IMR-90 (cell line): ENCODE measurements at places on chromosomes 1 and 21. TPM values are rescaled to one million over a fixed set of nuclear protein-coding genes. Genes with fewer than 3 reads are reported as not detected.

HENMT1 gene
- total RNA-seq: 0.28 and 0.54 TPM in 2 replicates

MPZ gene
- total RNA-seq: 0.18 and 0.28 TPM in 2 replicates

ARHGAP30 gene
- total RNA-seq: not detected in 2 replicates

ANKRD34A gene
- total RNA-seq: 0.56 and 0.90 TPM in 2 replicates

CDC14A gene
- total RNA-seq: 3.0 and 3.9 TPM in 2 replicates

SERPINC1 gene
- not detected in 2 replicates for total RNA-seq

AADACL4 gene
- not detected in 2 replicates for total RNA-seq

DNASE2B gene
- total RNA-seq: not detected in 2 replicates

DNA sequence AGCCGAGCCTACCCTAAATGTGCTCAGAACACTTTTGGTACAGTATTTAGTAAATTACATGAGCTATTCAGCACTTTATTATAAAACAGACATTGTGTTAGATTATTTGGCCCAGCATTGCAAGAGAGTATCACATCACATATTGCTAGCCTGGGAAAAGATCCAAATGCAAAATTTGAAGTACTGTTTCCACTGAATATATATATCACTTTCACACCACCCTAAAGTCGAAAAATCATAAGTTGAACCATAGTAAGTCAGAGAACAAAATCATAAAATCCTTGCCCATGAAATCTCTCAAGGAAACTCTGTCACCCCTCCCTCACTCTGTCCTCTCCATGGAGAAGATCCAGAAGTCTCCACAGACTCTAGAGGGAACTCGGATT is 33.1 kb downstream of the RGS8 start:
- H3K27ac ChIP-seq: no peak overlapping the region
- H3K4me1 ChIP-seq: no peaks in the 10 kb centered on the region
- no peak for DNase-seq
- no peaks in the 10 kb centered on the region for H3K36me3 ChIP-seq
- peaks cover 10% of the 10 kb centered on the region for H3K27me3 ChIP-seq

DNA sequence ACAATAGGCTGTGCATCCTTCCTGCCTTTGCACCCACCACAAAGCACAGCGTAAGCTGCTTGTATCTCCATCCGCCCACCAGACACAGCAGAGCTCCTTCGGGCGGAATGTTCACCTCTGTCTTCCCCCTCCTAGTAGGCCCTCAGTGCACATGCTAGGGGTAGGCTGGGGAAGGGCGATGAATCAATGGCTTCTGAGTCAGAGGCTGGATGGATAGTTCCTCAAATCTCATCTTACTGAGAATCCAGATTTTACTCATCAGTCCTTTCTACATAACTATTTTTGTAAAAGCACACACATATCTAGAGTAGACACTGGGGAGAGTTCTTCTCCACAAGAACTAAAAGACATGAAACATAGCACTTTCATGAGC is 73.8 kb downstream of the BCAR3 start:
- H3K4me3 ChIP-seq: no peak overlapping the region
- no peaks in the 10 kb centered on the region for H3K27me3 ChIP-seq
- DNase-seq: peak; percentile 73
- H3K27ac ChIP-seq: 0 out of 2 replicates have a peak overlapping the region, but pooled peaks have one; percentile 5
- H3K4me1 ChIP-seq: peaks cover 28% of the 10 kb centered on the region
- no peaks in the 10 kb centered on the region for H3K36me3 ChIP-seq

- no peak for DNase-seq
- H3K4me3 ChIP-seq: no peak overlapping the region
- H3K4me1 ChIP-seq: peaks cover 2% of the 10 kb centered on the region; the same call in 1 of the 2 replicates
- H3K27ac ChIP-seq: no peak overlapping the region
- no peaks in the 10 kb centered on the region for H3K27me3 ChIP-seq
These were observed 33.5 kb downstream of the ASH1L start for GRCh38 chr1:155529109-155529508.

DNA sequence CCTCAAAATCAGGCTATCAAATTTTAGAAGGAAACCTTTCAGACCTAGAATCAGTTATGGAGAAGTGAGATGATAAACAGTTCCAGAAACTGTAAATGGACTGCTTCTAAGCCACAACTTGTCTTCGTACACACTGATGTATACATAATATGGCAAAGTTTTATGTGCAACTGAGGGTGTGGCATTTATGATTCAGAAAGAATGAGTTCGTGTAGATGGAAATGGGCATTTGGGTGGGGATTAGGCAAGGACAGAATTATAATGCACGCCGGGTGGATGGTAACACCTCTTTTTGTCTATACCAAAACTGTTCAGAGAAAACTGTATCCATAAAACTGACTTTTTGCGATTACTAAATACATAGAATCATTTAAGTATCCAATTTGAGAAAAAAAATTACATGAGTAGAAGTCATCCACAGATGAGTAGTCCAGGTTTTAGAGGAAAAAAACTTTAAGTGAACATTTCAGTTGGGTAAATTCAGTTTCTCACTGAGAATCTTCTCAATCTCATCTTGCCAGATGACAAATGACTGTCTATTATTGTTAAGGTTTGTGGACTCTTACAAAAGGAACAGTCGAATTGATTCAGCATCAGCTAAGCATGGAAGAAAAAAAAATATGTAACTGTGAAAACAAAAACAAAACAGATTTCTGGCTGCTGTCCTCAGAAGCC is 22.5 kb downstream of the ERRFI1 start:
- peaks cover 12% of the 10 kb centered on the region for H3K4me1 ChIP-seq
- no peak overlapping the region for H3K4me3 ChIP-seq

- no peak overlapping the region for H3K27ac ChIP-seq
- DNase-seq: no peak
- H3K4me3 ChIP-seq: no peak overlapping the region
- no peaks in the 10 kb centered on the region for H3K4me1 ChIP-seq
These were observed 85.9 kb downstream of the TM2D1 start for GRCh38 chr1:61638911-61639605.

- peaks cover 22% of the 10 kb centered on the region for H3K4me1 ChIP-seq
- DNase-seq: no peak
- no peak overlapping the region for H3K4me3 ChIP-seq
- H3K36me3 ChIP-seq: no peaks in the 10 kb centered on the region
- H3K27ac ChIP-seq: no peak overlapping the region
These were observed 195.0 kb upstream of the EDN2 start for GRCh38 chr1:41679531-41679930.

- no peak overlapping the region for H3K4me3 ChIP-seq
- no peak overlapping the region for H3K27ac ChIP-seq
- H3K36me3 ChIP-seq: no peaks in the 10 kb centered on the region
- peak; percentile 91 for DNase-seq
- H3K27me3 ChIP-seq: peaks cover 1% of the 10 kb centered on the region; the same call in 1 of the 2 replicates
These were observed 57.1 kb upstream of the COX20 start for GRCh38 chr1:244778344-244778743.

DNA sequence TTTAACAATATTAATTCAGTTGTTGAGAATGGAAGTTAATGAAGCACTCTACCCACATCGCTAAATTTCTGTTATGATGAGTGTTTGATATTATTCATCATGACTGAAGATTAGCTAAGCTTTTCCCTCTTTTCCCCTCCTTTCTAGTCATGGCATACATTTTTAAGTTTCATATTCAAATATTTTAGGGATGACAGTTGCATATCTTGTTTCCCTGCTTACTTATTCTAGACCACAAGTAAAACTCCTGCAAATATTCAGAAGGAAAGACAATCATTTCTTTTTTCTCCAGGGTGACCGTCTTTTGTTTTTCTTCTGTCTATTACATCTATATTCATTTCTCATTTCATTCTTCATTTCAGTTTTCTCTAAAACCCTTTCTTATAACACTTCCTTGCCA is 906.0 kb downstream of the ADGRL2 start:
- no peaks in the 10 kb centered on the region for H3K4me1 ChIP-seq
- peak; percentile 26 for DNase-seq
- no peak overlapping the region for H3K27ac ChIP-seq
- no peaks in the 10 kb centered on the region for H3K36me3 ChIP-seq
- H3K27me3 ChIP-seq: no peaks in the 10 kb centered on the region

GRCh38 chr1:81948495-81948894 is 147.8 kb downstream of the ADGRL2 start:
- H3K27me3 ChIP-seq: no peaks in the 10 kb centered on the region
- no peaks in the 10 kb centered on the region for H3K36me3 ChIP-seq
- no peaks in the 10 kb centered on the region; the same call in 1 of the 2 replicates for H3K4me1 ChIP-seq
- H3K4me3 ChIP-seq: no peak overlapping the region
- no peak for DNase-seq

GRCh38 chr1:187985145-187985896 is 1156.6 kb downstream of the PLA2G4A start:
- no peaks in the 10 kb centered on the region for H3K36me3 ChIP-seq
- H3K27me3 ChIP-seq: no peaks in the 10 kb centered on the region
- no peak for DNase-seq
- no peak overlapping the region for H3K27ac ChIP-seq

DNA sequence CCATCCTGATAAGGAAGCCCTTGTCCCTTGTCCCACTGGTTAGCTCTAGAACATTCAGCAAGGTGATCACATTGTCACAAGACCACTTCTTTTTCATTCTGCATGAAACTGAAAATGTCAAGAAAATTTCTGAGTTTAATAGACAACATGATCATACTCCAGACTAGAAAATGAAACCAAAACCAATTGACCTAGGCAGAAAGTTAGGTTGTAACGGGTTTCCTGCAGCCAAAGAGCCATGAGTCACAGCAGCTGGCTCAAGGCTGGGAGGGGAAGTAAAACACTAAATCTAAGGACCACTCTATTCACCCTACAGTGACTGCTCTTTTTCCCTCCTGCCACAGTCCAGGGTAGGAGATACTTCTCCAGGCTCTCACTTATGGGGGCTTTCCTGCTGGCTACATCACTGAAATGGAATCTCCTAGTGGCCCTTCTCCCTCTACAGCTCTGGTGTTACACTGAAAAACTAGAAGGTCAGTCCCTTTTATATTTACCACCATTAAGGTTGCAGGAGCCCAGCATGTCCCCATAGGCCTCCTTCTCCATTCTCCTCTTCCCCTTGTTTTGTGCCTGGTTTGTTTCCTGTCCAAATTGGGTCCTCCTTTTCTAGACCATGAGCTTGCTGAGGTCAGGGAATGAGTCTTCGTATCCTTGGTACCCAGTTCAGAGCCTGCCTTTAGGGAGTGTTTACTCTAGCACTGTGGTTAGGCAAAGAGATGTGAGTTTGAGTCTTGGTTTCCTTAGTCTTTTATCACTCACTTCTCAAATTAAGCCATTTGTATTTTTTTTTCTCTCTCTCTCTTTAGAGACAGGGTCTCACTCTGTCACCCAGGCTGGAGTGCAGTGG is 236.5 kb upstream of the JUN start:
- DNase-seq: peak; percentile 86
- no peaks in the 10 kb centered on the region for H3K27me3 ChIP-seq

GRCh38 chr1:161342821-161343220 is 24.9 kb downstream of the CFAP126 start:
- H3K27me3 ChIP-seq: no peaks in the 10 kb centered on the region
- peaks cover 17% of the 10 kb centered on the region for H3K36me3 ChIP-seq
- no peak overlapping the region for H3K27ac ChIP-seq
- no peak for DNase-seq
- no peak overlapping the region for H3K4me3 ChIP-seq

DNA sequence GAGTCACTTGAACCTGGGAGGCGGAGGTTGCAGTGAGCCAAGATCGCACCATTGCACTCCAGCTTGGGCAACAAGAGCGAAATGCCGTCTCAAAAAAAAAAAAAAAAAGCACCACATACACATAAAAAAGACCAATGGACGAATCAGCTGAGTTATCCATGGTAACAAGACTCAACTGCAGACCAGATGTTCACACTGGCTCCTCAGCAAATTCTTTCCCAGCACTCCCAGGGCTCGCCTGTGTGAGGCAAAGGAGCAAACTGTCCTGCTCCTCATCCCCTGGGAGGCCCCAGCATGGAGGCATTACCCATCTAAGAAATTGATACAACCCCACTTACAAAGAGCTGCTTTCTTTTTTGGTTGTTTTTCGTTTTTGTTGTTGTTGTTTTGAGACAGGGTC is 3.1 kb downstream of the TMEM234 start:
- H3K27ac ChIP-seq: no peak overlapping the region
- peaks cover 38% of the 10 kb centered on the region for H3K36me3 ChIP-seq
- H3K4me3 ChIP-seq: no peak overlapping the region
- DNase-seq: peak; percentile 48

- peaks cover 17% of the 10 kb centered on the region for H3K27me3 ChIP-seq
- DNase-seq: no peak
- no peak overlapping the region for H3K27ac ChIP-seq
- H3K36me3 ChIP-seq: no peaks in the 10 kb centered on the region
These were observed 118.3 kb downstream of the PTPRU start for GRCh38 chr1:29354511-29355098.

DNA sequence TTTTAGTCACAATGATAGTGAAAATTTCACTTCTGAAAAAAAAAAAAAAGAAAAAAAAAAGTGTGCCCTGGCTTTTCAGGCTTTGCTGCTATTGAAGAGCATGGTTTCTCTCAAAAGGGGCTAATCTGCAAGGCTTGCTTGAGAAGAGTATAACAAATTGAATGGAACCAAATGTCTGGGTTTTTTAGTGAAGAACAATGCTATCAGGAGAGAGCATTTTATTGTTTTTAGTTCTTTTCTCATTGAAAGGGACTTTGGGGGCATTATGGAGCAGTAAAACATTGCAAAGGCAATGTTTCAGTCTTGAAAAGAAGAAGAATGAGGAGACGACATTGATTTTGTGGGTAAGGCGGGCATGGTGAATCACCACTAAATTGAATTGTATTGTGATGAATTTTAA is 28.2 kb downstream of the VCAM1 start:
- H3K27me3 ChIP-seq: no peaks in the 10 kb centered on the region
- no peaks in the 10 kb centered on the region for H3K36me3 ChIP-seq
- H3K4me3 ChIP-seq: no peak overlapping the region
- no peak overlapping the region for H3K27ac ChIP-seq
- DNase-seq: no peak

GRCh38 chr21:22201126-22201525 is 1202.9 kb downstream of the NCAM2 start:
- no peak for DNase-seq
- no peak overlapping the region for H3K4me3 ChIP-seq
- no peak overlapping the region for H3K27ac ChIP-seq
- no peaks in the 10 kb centered on the region for H3K36me3 ChIP-seq
- H3K4me1 ChIP-seq: no peaks in the 10 kb centered on the region

GRCh38 chr1:218066332-218066731 is 218.8 kb upstream of the RRP15 start:
- H3K36me3 ChIP-seq: no peaks in the 10 kb centered on the region
- no peaks in the 10 kb centered on the region for H3K27me3 ChIP-seq
- DNase-seq: no peak
- H3K4me1 ChIP-seq: no peaks in the 10 kb centered on the region
- no peak overlapping the region for H3K4me3 ChIP-seq
- no peak overlapping the region for H3K27ac ChIP-seq
